Urinary bladder (tissue), 4 donors: ENCODE measurements at places on chromosomes 5 and 9. TPM values are rescaled to one million over a fixed set of nuclear protein-coding genes. Genes with fewer than 3 reads are reported as not detected.

Gene COL5A1
- 622 TPM for total RNA-seq

Gene PLK2
- total RNA-seq = 212 TPM

Gene DBH
- 0.79 TPM for total RNA-seq

Gene CA9
- total RNA-seq = 0.37 TPM

Gene LHX3
- total RNA-seq = not detected

Gene MAP1B
- 99.2 TPM for total RNA-seq

Gene PDE6A
- 0.05 TPM for total RNA-seq

Gene OLFML2A
- total RNA-seq = 40.2 TPM

Gene ENHO
- total RNA-seq = 0.26 TPM

Gene GLRA1
- not detected for total RNA-seq

Gene HCN1
- total RNA-seq = 0.26 TPM

Gene AK3
- total RNA-seq = 69.6 TPM

Gene AQP7
- 1.9 TPM for total RNA-seq

Gene FSTL4
- 7.5 TPM for total RNA-seq

Gene LCN9
- total RNA-seq = not detected

Gene FGFR4
- 7.2 TPM for total RNA-seq

Gene INSL4
- not detected for total RNA-seq

Gene DMRT2
- total RNA-seq = 1.0 TPM

Gene THBS4
- total RNA-seq = 3.9 TPM

Gene SPATA31C1
- total RNA-seq = 0.16 TPM

Gene FAM78A
- 3.1 TPM for total RNA-seq

Gene SLIT3
- total RNA-seq = 109 TPM

Gene BTNL8
- total RNA-seq = not detected

Gene TNC
- total RNA-seq = 155 TPM

Gene TAF1L
- total RNA-seq = not detected

Gene FOXD4L6
- total RNA-seq = not detected

Gene ANKRD34B
- not detected for total RNA-seq

Gene WDR36
- 74.5 TPM for total RNA-seq

Gene FOXB2
- not detected for total RNA-seq

Gene TSLP
- 2.4 TPM for total RNA-seq

Gene LRRC26
- not detected for total RNA-seq

Gene CTSV
- total RNA-seq = 0.42 TPM

Gene TSSK1B
- 1.2 TPM for total RNA-seq

Gene ZNF608
- 23.7 TPM for total RNA-seq

Gene PCDHA13
- 0.74 TPM for total RNA-seq

Gene ARL14EPL
- total RNA-seq = not detected

Gene MCC
- 60.7 TPM for total RNA-seq

Gene PRDM9
- not detected for total RNA-seq

Gene C9orf152
- total RNA-seq = 0.32 TPM

Gene FBXO10
- total RNA-seq = 9.5 TPM

Gene PCDHB8
- total RNA-seq = 1.6 TPM

Gene STPG3
- not detected for total RNA-seq

Gene ACTBL2
- not detected for total RNA-seq

Gene CTXN3
- total RNA-seq = 1.1 TPM

Gene PRRX2
- 8.6 TPM for total RNA-seq

Gene SCGB3A1
- total RNA-seq = not detected

Gene GPR21
- total RNA-seq = 7.7 TPM

Gene ZBED3
- total RNA-seq = 4.7 TPM

Gene IL5
- total RNA-seq = not detected

Gene ENDOG
- 6.4 TPM for total RNA-seq

Gene CDX1
- total RNA-seq = 0.21 TPM

Gene PPIC
- 94.0 TPM for total RNA-seq

Gene TGFBR1
- 120 TPM for total RNA-seq

Gene CD180
- total RNA-seq = 2.5 TPM

Gene SLC25A48
- 0.37 TPM for total RNA-seq

Gene SLC4A9
- 0.11 TPM for total RNA-seq

Gene FRMPD1
- 1.1 TPM for total RNA-seq

Gene STC2
- 3.4 TPM for total RNA-seq

Gene FSD1L
- total RNA-seq = 27.5 TPM
